ENCODE measurements at places on chromosomes 4 and X. TPM values are rescaled to one million over a fixed set of nuclear protein-coding genes. Genes with fewer than 3 reads are reported as not detected.

The MSN gene
- total RNA-seq: 156 TPM

The FHIP1A gene
- 0.60 TPM for total RNA-seq

The SULT1B1 gene
- total RNA-seq: 8.3 TPM

The GSX2 gene
- not detected for total RNA-seq

The SAGE1 gene
- not detected for total RNA-seq

The NUDT10 gene
- not detected for total RNA-seq

The SH3RF1 gene
- total RNA-seq: 4.8 TPM

The DUSP9 gene
- under 0.01 TPM for total RNA-seq

The MAGEB2 gene
- total RNA-seq: not detected

The CDS1 gene
- not detected for total RNA-seq

The SORCS2 gene
- under 0.01 TPM for total RNA-seq

The SHROOM3 gene
- total RNA-seq: under 0.01 TPM

The CHST7 gene
- total RNA-seq: 34.5 TPM

Data from lung microvascular endothelial cell (primary cell).